ENCODE measurements at places on chromosomes 4 and X.
A peak's percentile ranks its signal among the peaks of the same experiment; 100 is the strongest.

DNA sequence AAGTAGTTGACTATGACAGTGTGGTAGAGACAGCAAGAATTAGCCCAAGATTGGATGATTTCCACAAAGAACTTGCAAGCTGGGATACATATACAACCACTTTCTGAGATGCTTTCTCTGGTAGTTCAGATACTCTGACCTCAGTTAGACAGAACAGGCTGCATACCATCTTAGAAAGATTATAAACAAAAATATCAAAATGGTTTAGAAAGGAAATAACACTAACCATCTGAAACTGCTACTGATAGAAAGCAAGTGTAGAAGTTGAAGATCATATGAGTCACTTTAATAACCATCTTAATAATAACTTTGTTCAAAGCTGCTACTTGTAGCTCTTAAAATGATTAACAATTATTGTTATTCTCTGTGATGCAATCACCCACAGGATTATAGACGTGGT is 255.4 kb upstream of the TTC29 start:
- DNase-seq = no peak

DNA sequence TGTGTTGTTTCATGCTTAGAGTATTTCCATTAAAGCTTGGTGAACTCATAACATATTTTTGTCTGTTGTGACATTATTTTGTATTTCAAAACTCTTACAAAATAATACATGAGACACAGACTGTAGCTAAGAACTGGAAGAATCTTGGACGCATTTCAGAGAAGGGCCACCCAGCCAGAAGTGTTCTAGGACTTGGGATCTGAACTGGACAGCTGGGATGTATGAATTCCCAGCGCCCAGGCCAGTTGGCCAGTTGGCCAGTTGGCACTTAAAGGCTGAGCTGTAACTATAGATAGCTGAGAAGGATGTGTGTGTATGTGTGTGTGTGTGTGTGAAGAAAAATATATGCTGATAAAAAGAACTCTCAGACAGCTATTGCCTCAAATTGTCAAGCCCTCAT is 193.4 kb upstream of the GPR101 start:
- no peak for DNase-seq

DNA sequence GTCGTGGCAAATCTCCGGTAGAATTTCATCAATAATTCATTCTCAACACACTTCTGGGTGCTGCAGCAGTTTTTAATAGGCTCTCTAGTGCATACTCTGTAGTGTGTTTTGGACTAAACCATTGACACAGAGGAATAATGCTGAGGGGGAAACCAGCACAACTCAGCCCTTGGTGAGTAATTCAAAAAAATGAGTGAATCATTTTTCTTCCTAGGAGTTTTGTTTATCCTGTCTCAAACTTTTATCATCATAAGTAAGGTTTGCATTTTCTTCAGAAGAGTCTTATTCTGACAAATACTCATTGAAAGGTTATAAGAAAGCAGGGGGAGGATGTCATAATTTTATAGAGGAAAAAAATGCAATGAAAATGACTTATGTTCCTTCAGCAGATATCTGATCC is 2542.7 kb downstream of the PCDH7 start:
- DNase-seq = no peak

DNA sequence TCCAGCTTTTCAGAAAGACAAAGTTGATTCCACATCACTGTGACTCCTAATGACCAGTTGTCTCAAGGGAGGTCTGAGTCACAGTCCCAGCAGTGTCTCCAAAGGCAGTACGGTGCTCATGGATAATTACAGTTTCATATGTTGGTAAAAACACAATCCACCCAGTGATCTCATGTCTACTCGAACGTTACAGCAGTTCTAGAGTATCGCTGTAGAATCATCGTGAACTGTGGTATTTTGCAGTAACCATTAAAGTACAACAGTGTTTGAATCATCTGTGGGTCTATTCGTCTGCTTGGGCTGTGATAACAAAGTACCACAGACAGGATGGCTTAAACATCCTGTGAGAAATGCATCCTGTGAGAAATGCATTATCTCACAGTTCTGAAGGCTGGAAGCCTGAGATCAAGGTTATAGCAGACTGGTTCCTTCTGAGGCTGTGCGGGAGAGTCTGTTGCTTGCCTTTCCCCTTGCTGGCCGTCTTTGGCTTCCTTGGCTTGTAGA is 121.1 kb upstream of the SORBS2 start:
- peak; percentile 24 for DNase-seq

DNA sequence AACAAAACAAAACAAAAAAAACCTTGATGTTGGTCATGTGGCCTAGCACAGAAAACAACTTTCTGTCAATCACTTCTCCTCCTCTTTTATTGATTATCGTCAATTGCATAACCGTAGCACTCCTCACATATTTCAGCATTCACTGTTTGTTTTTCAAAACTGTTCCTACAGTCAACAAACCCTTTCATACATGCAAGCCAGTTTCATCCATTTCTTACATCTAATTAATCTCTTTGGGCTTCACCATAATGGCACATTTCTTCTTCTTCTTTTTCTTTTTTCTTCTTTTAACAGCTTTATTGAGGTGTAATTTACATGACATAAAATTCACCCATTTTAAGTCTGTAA is 246.9 kb downstream of the PTTG2 start:
- no peak for DNase-seq

DNA sequence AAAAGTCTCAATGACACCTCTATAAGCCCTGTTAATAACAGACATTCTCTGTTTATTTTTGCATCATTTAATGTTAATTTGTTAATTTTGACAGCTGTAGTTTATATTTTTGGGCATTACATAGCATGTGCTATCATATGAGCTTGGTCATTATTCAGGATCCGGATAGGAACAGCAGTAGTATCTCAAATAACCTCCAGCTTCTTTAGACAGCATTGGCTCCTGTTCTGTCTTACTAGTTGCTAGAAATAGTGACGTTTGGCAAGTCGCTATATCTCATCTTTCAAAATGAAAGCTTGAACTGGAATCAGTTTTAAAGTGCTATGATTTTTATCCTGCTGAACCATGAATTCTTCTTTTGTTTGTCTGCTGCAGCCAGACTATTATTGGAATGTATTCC is 9.0 kb upstream of the ADGRA3 start:
- no peak for DNase-seq

DNA sequence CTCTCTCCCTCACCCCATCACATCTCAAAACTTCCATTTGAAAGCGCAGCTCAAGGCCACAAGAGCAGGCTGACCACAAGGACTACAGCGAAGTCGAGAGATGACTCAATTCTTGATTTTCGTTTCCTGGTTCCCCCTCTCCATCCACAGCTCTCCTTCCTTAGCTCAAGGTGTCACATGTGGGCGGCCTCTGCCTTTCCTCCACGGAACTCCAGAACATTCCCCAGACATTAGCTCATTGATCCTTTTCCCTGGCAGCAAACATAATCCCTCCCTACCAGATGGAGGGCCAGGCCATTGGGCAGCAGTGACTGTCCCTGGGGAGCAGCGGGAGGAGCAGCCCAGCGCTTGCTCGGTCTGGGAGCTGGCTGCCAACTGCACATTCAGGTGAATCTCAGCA is 56.3 kb downstream of the CCDC149 start:
- no peak for DNase-seq

- DNase-seq = peak; percentile 82
Observed at GRCh38 chr4:143375326-143376073, 38.8 kb downstream of the GAB1 start.

Measured in A673 (cell line).